ENCODE measurements at places on chromosomes 2 and 18.
A peak's percentile ranks its signal among the peaks of the same experiment; 100 is the strongest.

GRCh38 chr2:230790981-230791380, 73.8 kb upstream of the ITM2C start:
- DNase-seq = no peak

GRCh38 chr2:120770176-120770575, 34.5 kb downstream of the GLI2 start:
- no peak for DNase-seq

DNA sequence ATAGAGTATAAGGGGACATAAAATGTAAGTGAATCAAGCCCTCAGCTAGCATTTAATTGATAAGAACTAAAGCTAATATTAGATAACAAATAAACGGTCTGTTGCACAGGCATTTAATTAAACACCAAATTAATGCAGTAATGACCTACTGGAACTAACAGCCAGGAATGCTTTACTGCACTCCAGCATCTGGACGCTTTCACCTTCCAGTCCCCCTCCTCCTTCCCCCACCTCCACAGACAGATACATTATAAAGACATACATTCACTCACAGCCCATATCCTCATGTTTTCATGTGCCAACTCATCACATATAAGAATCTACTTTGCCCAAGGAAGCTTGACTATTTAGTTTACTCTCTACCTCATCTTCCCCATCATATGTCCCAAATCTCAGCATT, 337.4 kb upstream of the PIK3C3 start:
- DNase-seq = no peak

DNA sequence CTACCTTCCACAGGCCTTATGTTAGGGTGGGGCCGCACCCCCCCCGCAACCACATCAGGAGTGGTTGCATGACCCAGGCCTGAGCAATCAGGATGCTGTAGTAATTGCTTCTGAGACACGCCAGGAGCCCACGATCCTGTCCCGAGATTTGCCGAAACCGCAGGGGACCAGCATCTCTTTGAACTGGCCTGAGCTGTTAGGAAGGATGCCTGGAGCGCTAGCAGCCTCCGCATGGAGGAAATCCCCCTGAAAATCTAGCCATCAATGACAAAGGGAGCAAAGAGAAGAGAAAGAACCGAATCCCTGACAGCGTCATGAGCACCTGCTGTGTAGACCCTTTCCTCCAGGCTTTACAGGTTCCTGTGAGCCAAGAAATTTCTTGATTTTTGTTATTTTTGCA, 8.7 kb upstream of the TEX44 start:
- no peak for DNase-seq

GRCh38 chr2:88177556-88177955, 7.4 kb downstream of the THNSL2 start:
- DNase-seq = no peak

DNA sequence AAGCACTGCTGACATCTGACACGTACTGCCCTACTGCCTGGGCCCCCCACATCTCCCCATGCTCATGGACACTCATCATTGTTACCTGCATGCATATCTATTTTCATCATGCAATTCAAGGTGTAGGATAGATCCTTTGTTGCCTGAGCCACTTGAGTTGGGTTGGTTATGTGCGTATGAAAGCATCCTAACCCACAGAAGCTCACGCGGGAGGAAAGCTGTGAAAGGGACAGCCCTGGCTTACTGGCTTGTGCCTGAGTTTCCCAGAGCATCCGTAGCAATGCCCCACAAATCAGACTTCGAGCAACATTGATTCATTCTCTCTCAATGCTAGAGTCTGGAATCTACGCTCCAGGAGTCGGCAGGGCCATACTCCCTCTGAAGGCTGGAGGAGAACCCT, 285.5 kb downstream of the PHLPP1 start:
- DNase-seq = no peak

- DNase-seq = no peak
Measured at GRCh38 chr18:58100154-58100553, 56.1 kb downstream of the NEDD4L start.

GRCh38 chr2:128437204-128437565, 118.5 kb upstream of the HS6ST1 start:
- DNase-seq = no peak

GRCh38 chr2:72211777-72212485, 64.3 kb upstream of the CYP26B1 start:
- DNase-seq = no peak

- peak; percentile 37 for DNase-seq
Measured at GRCh38 chr18:5582076-5582475, 38.3 kb upstream of the EPB41L3 start.

DNA sequence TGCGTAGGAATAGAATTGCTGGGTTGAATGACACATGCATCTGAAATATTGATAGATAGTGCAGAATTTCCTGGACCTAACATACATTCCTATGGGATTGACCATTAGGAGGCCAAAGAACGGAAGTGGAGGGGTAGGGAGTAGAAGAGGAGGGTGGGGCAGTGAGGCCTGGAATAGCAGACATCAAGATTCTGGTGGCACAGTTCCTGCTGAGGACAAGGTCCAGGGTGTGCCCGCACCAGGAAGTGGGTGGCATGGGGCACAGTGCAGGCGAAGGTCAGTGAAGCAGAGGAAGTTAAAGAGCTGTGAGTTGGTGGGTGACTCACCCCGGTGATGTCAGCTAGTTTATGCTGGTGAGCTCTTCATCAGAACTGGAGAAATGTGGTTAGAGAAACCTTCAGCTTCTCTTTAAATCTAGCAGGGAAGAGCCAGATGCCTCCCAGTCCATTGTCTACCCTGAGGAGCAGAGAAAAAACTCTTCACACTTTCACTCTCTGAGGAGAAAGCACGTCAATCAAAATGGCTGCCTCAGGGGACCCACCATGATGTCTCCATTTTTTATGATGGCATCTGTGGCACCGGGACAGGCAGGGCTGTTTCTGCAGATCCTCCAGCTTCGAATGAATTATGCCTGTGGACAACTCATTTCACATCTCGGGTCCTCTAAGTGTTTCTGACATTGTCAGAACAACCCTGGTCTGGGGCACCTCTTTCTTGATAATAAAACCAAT, 55.9 kb upstream of the CTLA4 start:
- DNase-seq = no peak

DNA sequence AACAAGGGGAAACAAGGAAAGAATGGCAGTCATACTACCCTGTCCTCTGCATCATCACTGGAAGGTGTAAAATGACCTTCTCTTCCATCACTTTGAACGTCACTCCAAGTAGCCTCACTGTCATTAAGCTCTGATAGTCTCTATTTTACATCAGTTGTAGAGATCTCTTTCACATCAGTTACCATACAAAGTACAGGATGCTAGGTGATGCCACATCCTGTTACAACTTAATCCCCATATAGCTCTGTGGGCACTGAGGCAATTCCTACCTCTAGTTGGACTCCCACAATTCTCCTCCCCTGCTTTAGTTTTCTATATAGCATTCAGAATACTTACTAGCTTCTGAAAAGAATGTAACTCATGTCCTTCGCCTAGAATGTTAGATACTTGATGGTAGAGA, 55.1 kb upstream of the TTC27 start:
- DNase-seq = no peak

GRCh38 chr2:55865096-55865835, 58.3 kb downstream of the EFEMP1 start:
- no peak for DNase-seq

DNA sequence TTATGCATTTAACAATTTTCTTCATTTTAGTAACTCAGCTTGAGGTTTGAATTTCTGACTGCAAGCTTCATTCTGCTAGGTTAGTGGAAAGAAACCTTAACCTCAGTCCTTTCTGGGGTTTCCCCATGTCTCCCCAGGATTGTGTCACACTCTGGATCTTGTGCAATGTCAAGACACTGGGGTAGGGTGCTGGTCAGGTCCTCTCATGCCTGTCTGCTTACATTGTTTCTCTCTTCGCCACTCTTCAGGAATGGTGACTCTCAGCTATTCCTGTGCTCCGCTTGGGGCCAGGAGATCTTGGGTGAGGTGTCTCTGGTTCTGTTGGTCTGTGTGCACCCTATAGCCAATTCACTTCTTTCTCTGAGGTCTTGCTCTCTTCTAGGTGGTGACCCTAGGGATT, 23.9 kb downstream of the CTLA4 start:
- no peak for DNase-seq

GRCh38 chr18:6566338-6566911, 151.7 kb upstream of the L3MBTL4 start:
- no peak for DNase-seq

- DNase-seq = no peak
Measured at GRCh38 chr2:224190936-224191270, 151.8 kb upstream of the SERPINE2 start.

GRCh38 chr2:188678882-188679281, 295.3 kb upstream of the COL3A1 start:
- DNase-seq = no peak

- no peak for DNase-seq
Measured at GRCh38 chr2:173252581-173252980, 102.1 kb upstream of the CDCA7 start.

DNA sequence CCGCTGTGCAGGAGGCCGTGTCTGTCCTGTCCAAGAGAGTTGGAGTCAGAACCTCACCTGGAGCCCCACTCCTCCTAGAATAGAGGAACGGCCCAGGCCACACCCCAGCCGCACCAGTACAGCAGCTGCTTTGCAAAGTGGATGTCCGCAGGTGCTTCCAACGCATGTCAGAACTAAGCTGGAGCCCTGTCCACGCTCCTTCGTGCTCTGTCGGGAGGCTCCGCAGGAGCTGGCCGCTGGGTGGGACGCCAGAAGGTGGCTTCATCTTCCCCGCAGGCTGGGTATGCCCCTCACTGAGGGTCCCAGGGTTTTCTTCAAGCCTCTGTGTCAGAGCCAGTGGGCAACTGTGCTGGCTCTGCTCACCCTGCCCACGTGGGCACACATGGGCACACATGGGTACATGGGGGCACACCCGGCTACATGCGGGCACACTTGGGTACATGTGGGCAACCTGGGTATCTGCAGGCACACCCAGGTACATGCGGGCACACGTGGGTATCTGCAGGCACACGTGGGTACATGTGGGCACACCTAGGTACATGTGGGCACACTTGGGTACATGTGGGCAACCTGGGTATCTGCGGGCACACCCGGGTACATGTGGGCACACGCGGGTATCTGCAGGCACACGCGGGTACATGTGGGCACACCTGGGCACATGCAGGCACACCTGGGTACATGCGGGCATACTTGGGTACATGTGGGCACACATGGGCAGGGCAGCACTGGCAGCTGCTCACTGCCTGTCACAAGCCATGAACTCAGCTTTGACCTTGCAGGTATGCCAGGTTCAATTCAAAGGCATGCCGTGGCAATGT, 67.1 kb upstream of the CTDP1 start:
- no peak for DNase-seq

DNA sequence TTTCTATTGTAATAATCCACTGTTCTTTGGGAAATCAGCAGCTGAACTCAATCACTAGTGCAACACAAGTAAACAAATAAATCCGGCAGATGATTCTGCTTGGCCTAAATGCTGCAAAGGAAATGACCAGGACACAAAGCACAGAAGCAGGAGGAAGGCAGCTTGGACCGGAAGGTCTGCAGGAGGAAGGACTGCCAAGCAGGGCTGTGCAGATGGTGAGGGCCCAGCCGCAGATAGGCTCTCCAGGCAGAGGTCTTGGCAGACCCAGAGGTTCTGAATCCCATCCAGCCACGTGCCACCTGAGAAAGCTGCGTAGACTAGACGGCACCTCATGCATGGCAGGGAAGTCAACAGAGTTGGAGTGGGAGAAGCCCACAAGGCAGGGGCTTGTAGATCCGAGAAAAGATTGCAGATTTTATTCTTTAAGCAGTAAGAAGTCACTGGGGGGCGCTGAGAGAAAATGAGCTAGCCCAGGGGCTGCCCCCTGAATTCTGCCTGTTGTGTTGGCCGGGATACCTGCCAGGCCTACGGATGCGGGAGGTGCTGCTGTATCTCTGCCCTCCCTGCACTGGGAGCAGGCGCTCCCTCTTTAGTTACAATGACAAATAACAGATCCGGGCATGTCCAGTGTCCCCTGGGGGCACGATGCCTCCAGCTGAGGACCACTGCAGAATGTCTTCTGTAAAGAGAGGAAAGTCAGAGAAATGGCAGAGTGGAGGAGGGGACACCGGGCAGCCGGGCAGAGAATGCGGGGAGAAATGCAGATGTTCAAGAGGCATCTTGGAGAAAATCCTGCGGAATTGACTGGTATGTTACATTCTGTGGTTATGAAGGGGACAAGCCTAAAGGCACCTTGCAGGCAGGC, 153.5 kb downstream of the PXDN start:
- no peak for DNase-seq

DNA sequence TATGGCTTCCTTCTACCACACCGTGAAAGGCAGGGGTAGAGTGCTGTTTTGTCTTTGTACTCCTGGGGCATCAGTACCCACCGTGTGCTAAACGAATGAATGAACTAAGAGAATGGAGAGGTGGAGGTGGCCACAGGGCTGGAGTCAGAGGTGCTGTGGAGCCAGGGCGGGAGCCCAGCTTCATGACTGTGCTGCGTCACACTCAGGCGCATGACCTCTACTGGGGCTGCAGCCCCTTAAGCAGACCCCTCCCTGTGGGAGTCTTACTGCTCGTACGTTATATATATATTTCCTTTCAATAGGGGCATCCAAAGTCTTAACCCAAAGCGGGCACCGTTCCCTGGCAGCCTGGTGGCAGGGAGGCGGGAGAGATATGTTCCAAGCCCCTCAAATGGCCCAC, 18.0 kb upstream of the LBH start:
- DNase-seq = no peak

- DNase-seq = no peak
Measured at GRCh38 chr2:178829299-178829960, 22.2 kb upstream of the TTN start.

GRCh38 chr2:233643128-233643527, 6.9 kb downstream of the UGT1A10 start:
- DNase-seq = peak; percentile 16

- DNase-seq = no peak
Measured at GRCh38 chr18:42025974-42026625, 71.1 kb downstream of the PIK3C3 start.

- no peak for DNase-seq
Measured at GRCh38 chr2:226721541-226721940, 78.1 kb downstream of the IRS1 start.

GRCh38 chr18:3458952-3459853, 9.2 kb downstream of the TGIF1 start:
- DNase-seq = no peak

GRCh38 chr2:207711750-207712530, 500 bp downstream of the CCNYL1 start:
- no peak for DNase-seq

DNA sequence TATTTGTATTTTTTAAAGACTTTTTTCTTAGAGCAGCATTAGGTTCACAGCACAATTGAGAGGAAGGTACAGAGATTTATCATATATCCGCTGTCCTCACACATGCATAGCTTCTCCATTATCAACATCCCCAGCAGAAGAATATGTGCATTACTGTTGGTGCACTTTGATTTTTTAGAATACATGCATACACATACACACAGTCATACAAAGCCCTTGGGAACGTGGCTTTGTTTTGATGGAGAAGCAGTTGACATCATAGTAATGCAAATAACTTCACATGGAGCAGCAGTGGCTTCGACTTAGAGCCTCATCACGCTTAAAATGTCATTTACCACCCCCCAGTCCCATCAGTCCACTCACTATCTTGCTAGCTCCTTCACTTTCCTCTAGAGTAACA, 26.5 kb downstream of the CYP26B1 start:
- no peak for DNase-seq
